ENCODE measurements at places on chromosomes 5 and 9.

- DNase-seq, result no peak
Measured at GRCh38 chr9:36029765-36030528, 6.8 kb upstream of the RECK start.

- no peak for DNase-seq
Measured at GRCh38 chr5:59684388-59685190, 208.9 kb downstream of the PDE4D start.

DNA sequence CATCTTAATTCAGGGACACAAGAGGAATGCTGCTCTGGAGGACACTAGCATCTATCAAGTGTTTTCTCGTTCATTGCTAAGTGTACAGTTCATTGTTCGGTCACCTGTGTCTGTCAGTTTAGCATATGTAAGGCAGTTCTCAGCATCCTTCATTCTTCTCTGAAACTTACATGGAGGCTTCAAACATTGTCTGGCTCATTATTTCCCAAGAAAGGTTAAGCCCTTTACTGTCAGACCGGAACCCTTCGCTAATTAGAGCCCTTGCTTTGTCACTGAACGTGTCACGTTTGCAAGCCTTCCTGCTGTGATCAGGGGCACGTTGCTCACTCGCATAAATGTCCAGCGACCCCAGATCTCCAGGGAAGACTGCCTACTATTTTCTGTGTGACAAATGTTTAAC is 62.3 kb upstream of the RIOK2 start:
- DNase-seq, result no peak

DNA sequence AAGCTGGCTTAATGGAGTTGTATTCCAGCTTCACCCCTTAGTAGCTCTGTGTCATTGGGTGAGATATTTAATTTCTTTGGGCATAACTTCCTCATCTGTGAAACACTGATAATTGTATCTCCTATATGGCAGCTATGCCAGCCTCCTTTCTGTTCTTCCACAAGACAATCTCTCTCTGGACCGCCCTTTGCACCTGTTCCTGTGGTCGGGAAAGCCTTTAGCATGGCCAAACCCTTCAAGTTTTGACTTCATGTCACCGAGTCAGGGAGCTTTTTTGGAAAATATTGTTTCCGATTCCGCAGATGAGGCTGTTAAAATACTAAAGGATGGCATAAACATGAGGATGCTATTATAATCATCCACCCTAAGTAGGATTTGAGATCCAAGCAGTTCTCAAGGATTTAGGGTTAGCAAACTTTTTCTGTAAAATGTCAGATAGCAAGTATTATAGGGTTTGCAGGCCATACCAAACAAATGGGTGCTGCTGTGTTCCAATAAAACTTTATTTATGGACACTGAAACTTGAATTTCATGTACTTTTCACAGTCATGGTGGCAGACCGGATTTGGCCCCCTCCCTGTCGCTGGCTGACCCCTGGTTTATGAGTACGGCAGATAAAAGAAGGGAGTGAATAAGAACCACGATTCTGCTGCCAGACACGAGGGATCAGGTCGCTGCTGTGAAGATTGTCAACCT is 695 bp upstream of the NDFIP1 start:
- no peak for DNase-seq

DNA sequence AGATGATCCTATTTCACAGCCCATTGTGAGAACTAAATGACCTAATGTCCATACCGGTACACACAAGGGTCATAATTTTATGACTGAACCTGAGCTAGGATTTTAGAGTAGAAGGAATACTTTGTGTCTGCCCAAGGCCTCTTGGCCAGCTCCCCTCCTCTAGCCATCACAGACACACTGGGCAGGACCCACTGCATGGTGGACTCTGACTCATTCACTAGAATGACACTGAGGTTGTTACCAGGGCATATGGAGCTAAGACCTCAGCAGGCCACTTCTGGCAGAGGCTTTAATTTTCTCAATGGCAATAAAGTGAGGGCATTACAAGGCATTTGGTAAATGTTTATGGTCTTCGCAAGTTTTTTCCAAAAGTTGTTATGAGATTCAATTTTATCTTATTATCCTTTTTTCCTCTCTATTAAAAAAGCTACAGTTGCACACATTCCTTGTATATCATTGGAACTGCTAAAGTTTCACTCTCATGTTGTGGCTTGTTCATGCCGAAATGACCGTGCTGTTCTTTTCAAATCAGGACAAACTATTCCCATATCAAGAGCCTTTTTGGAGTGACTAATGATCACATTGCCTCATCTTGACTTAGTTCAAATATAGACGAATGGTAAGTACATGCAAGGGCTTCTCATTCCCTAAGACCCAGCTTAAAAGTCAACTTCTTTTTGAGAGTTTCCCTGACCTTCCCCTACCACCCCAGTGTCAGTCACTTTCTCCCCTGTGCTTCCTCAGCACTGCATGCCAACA is 595.7 kb downstream of the ACTL7B start:
- DNase-seq, result no peak

- DNase-seq, result peak; percentile 10
Measured at GRCh38 chr9:128587453-128587852, 35.1 kb downstream of the SPTAN1 start.

DNA sequence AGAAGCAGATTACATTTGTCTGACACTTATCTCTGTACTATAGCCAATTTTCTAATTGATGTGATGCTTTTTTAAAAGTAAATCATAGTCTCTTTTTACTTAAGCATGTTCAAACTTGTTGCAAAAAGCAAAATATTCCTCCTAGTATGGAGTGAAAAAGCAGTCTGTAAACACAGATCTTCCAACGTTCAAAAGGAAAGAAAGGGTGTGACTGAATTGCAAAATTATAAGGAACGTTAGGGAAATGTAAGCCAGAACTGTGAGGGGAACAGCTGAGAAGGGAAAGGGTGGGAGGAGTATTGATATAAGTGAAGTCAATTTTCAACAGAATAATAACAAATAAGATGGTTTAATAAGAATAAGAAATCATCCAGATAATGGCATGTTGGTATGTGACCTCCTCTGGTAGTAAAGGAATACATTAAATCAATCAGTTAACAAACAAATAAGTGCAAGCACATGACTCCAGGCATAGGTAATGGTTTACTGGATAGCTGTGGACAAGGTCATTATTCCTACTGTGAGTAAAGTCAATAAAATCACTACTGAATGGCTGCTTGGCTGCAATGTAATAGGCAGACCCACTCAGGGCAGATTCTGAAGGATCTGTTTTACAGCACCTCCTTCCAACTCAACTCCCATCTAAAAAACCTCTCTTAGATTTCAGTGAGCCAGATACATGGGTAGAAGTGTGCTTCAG is 239.1 kb upstream of the NMUR2 start:
- DNase-seq, result no peak

DNA sequence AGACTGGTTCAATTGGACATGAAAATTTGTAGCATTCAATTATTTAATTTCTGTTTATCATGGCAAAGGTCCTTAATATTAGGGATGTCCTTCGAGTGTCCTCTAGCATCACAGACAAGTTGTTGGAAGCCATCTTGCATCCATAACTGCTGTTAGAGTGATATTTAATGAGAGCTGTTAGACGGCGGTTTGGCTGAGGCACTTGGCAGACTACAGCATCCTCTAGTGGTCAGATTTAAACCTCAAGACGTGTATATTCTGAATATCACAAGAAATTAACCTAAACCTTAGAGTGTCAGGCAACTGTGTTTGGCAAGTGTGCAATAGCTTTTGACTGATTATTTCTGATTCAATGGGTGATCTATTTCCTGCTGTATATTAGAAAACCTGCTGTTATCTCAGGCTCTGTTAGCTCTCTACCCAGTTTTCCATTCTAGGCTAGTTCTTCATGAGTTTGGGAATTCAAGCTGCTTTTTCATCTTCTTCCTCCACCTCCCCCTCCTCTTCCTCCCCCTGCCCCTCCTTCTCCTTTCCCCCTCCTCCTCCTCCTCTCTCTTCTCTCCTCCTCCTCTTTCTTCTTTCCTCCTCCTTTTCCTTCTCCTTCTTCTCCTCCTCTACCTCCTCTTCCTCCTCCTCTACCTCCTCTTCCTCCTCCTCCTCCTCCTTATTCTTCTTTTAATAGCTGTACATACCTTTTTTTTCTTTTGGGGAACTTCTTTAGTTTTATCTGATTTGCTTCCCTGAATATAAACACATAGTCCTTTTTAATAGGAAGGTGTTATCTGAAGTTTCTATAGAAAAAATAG is 8.6 kb downstream of the SPINK1 start:
- DNase-seq, result peak; percentile 1

DNA sequence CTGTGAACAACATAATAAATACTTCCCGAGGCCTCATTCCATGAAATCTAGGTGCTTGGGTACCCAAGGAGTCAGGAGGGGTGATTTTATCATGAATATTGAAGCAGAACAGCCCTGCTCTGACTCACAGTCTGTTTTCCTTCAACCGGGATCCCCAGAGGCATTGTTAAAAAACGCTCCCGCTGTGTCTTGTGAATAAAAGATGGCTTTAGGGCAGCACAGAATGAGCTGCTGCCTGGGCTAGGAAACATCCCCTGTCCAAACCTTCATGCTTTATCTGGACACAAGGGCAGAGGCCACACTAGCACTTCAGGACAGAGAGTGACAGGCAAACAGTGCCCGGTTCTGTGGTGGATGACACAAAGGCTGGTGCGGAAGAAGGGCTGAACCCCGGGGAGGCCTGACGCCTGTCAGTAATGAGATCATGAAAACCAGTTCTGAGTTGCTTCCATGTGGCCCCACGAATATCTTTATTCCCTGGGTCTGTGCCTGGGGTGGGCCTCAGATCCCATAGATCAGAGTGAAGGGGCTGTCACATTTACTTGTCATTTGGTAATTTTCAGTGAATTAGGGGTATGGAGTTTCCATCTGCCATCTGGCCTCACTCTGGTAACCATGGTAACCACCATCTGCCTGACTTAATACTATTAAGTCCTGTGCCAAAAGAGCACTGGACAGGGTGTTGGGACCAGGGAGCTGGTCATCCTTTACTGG is 2.6 kb downstream of the IGFBPL1 start:
- DNase-seq, result no peak

DNA sequence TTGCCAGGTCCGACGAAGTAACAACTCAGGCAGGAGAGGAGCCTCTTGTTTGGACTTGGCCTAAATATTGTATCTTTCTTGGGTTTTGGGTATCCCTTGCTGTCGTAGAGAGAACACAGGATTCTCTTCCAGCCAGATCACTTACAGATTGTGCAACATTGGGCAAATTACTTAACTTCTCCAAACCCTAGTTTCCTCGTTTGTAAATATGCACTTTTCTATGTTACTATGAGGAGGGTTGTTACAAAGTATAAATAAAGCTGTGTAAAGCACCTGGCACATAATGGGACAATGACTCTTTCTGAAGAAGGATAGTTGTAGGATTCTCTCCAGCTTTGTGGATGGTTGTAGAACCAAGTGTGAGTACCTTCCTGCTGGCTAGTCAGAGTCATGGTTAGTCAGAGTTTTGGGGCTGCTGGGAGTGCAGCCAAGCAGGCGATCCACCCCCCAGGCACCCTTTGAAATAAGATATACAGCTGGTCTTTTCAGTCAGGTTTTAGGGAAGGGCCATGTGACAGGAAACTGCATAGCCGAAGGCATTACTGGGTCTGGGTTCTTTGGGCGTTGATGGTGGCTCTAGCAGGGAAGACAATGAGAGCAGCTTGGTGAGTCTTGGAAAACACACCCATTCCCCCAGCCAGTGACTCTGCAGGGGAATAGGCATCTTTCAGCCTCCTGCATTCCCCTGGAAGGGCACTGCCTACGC is 49.9 kb upstream of the GDNF start:
- DNase-seq, result no peak

GRCh38 chr9:18905883-18906629 is 127.0 kb downstream of the SAXO1 start:
- DNase-seq, result no peak

- DNase-seq, result no peak
Measured at GRCh38 chr9:105683688-105684275, 10.6 kb upstream of the TMEM38B start.

- no peak for DNase-seq
Measured at GRCh38 chr5:133406977-133407632, 205.2 kb downstream of the FSTL4 start.

DNA sequence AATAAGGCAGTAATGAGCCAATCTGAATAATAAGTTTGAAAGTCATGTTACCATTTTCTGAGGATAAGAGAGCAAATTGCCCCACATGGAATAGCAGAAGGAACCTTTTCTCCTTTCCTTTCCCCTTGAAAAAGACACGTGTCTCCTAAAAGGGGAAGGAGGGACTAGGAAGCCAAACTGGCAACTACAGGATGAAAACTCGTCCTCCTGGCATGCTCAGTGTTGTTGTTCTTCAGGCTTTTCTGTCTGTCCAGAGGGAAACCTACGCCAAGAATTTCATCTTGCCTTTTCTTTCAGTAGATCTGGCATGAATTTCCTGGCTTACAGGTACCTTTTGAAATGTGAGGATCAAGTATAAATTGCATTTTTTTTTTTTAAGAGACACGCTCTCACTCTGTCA is 355.9 kb upstream of the TLE4 start:
- no peak for DNase-seq

DNA sequence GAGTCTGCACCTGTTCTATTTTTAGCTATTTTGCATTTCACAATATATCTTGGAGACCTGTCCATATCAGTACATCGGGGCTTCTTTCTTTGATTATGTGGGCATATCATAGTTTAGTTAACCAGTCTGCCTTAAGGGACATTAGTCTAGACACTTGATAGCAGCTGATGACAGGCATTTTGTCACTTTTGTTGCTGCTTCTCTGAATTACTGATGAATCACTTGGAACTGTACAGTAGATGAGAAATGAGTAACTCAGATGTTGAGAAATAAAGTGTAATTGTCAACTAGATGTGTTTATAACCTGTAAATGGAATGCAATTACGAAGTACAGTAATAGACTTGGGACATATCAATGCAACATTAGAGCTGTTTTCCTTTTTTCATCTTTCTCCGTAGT is 7.1 kb downstream of the ZFP2 start:
- no peak for DNase-seq

DNA sequence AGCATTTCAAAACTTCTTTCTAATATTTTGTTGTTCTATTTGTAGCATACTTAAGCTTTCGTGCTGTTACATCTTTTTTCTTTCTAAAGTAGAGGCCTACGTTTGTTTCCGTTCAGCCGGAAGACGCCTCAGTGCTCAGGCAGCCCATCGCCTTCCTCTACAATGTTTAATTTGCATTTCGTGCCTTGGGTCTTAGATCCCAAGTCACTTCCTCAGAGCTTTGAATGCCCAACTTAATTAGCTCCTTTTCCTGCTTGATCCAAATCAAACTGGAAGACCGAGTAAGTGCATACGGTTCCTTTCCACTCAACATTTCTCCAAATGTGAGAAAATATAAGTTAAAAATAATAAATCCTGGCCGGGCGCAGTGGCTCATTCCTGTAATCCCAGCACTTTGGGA is 43.2 kb downstream of the MRPL36 start:
- DNase-seq, result no peak

GRCh38 chr9:75593920-75594319 is 296.6 kb upstream of the PCSK5 start:
- DNase-seq, result no peak

- DNase-seq, result no peak
Measured at GRCh38 chr9:127035423-127035822, 87.0 kb downstream of the ANGPTL2 start.
